Caco-2 (cell line): ENCODE measurements at places on chromosomes 12 and 14. TPM values are rescaled to one million over a fixed set of nuclear protein-coding genes. Genes with fewer than 3 reads are reported as not detected.

DNA sequence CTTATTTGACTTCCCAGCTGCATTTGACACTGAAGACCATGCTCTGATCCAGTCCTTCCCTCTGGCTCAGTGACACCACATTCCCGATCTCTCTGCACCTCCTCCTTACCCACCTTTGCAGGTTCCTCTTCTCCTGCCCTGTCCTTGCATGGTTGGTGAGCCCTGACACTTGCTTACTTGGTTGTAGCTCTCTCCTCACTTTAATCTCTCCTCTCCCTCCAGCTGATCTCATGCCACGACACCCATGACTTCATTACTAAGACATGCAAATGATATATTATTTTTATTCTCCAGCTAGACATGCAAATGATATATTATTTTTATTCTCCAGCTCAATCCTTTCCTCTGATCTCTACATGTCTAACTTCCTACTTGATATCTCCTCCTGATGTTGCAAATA is at the start of gene SERPINA9:
TSS of gene SERPINA9 (minus strand) at position 175 of the 400 bp plus-strand sequence. CDS start 6,357 bp downstream, outside the sequence.
- no peak within 1 kb of the TSS for H3K27ac ChIP-seq
- H3K36me3 ChIP-seq = no peaks in the 10 kb centered on the region

GRCh38 chr12:100688451-100688864 is 106.1 kb upstream of the ANO4 start:
- no peaks in the 10 kb centered on the region for H3K36me3 ChIP-seq
- DNase-seq = no peak
- no peak overlapping the region for H3K4me3 ChIP-seq

GRCh38 chr14:95877633-95878032 is 1.0 kb downstream of the TUNAR start:
- H3K4me1 ChIP-seq = no peaks in the 10 kb centered on the region
- H3K27ac ChIP-seq = no peak overlapping the region
- H3K27me3 ChIP-seq = peaks cover 2% of the 10 kb centered on the region
- H3K4me3 ChIP-seq = no peak overlapping the region

- no peak overlapping the region for H3K27ac ChIP-seq
- H3K27me3 ChIP-seq = no peaks in the 10 kb centered on the region
- H3K4me1 ChIP-seq = no peaks in the 10 kb centered on the region
- no peak for DNase-seq
- no peaks in the 10 kb centered on the region for H3K36me3 ChIP-seq
These were observed 408.5 kb downstream of the ZFP36L1 start for GRCh38 chr14:68384335-68384734.

- H3K27me3 ChIP-seq = no peaks in the 10 kb centered on the region
- H3K4me3 ChIP-seq = no peak overlapping the region
- no peaks in the 10 kb centered on the region for H3K36me3 ChIP-seq
These were observed 6.8 kb downstream of the KRT74 start for GRCh38 chr12:52566847-52567291.

GRCh38 chr12:114692186-114693058 is 8.4 kb upstream of the TBX3 start:
- H3K36me3 ChIP-seq = no peaks in the 10 kb centered on the region
- H3K27me3 ChIP-seq = no peaks in the 10 kb centered on the region
- peak overlapping the region; percentile 37 for H3K4me3 ChIP-seq
- no peak overlapping the region for H3K27ac ChIP-seq
- peaks cover 4% of the 10 kb centered on the region; the same call in 1 of the 2 replicates for H3K4me1 ChIP-seq

DNA sequence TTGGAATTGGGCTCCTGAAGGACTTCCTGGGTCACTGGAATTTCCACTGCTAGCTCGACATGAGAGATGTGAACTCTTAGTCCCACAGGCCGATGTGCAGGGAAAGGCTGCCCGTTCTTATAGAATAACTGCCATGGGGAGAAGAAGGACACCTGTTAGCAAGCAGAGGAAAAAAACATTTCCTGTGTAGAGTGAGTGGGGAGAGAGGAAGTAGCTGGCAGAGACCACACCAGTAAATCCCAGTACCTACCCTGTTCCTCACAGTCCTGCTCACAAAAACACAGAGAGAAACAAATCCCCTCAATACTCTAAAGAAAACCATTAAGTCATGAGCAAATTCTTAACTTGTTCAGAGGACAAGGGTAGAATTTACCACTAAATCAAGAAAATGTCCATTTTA is 29.5 kb downstream of the AREL1 start:
- H3K27me3 ChIP-seq = no peaks in the 10 kb centered on the region
- H3K4me3 ChIP-seq = no peak overlapping the region
- peaks cover 1% of the 10 kb centered on the region for H3K36me3 ChIP-seq
- no peak overlapping the region for H3K27ac ChIP-seq
- DNase-seq = no peak

- H3K4me3 ChIP-seq = peak overlapping the region; percentile 96
- no peaks in the 10 kb centered on the region; the same call in 1 of the 2 replicates for H3K36me3 ChIP-seq
- DNase-seq = peak; percentile 46
- peak overlapping the region; percentile 93 for H3K27ac ChIP-seq
- H3K27me3 ChIP-seq = no peaks in the 10 kb centered on the region
- peaks cover 27% of the 10 kb centered on the region for H3K4me1 ChIP-seq
These were observed 693 bp downstream of the MAP3K9 start for GRCh38 chr14:70808416-70809224.

DNA sequence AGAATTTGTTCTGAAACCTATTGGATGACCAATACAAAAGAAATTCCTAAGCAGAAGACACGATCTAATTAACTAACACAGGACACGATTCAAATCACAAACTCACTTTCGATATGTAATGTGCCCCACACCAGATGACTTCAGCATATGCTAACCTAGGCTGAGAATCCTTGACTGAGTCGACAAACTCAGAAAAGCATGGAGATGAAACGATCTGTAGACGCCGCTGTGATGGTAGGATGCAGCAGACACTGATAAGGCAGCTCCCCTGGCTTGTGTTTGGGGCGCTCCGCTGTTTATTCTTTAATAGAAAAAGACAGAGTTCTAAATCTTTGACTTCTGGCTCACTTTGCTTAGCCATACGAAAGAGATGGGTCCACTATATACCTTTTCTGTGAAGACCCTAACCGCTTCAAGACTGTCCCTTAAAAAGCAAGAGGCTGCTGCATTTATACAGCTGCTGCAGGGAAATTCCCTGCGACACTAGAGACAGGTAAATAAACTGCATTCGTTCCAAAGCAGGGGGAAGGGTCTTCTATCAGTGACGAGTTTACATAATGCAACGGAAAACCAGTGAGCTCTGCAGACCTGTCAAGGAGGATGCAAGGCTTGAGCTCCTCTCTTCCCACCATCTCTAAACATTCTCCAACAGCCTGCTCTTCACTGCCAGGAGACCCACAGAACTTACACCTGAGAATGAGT is 929 bp downstream of the CHD8 start:
- H3K36me3 ChIP-seq = no peaks in the 10 kb centered on the region; the same call in 1 of the 2 replicates
- H3K4me1 ChIP-seq = peaks cover 3% of the 10 kb centered on the region; the same call in 1 of the 2 replicates
- peak overlapping the region; percentile 75 for H3K4me3 ChIP-seq
- peak; percentile 14 for DNase-seq
- H3K27ac ChIP-seq = peak overlapping the region; percentile 97
- no peaks in the 10 kb centered on the region for H3K27me3 ChIP-seq

GRCh38 chr14:29553427-29553826 is 374.2 kb downstream of the PRKD1 start:
- H3K36me3 ChIP-seq = no peaks in the 10 kb centered on the region
- H3K27ac ChIP-seq = no peak overlapping the region
- H3K27me3 ChIP-seq = no peaks in the 10 kb centered on the region

- H3K27ac ChIP-seq = no peak overlapping the region
- DNase-seq = no peak
- no peaks in the 10 kb centered on the region for H3K36me3 ChIP-seq
- no peaks in the 10 kb centered on the region for H3K27me3 ChIP-seq
These were observed 235.6 kb upstream of the RPL10L start for GRCh38 chr14:46887144-46887543.

GRCh38 chr14:43949400-43949799 is 557.7 kb downstream of the FSCB start:
- no peak overlapping the region for H3K4me3 ChIP-seq
- no peak overlapping the region for H3K27ac ChIP-seq
- H3K4me1 ChIP-seq = no peaks in the 10 kb centered on the region
- no peak for DNase-seq

- no peak overlapping the region for H3K27ac ChIP-seq
- H3K4me3 ChIP-seq = no peak overlapping the region
- H3K4me1 ChIP-seq = no peaks in the 10 kb centered on the region
- no peak for DNase-seq
These were observed 50.2 kb downstream of the C14orf132 start for GRCh38 chr14:96089401-96089800.

DNA sequence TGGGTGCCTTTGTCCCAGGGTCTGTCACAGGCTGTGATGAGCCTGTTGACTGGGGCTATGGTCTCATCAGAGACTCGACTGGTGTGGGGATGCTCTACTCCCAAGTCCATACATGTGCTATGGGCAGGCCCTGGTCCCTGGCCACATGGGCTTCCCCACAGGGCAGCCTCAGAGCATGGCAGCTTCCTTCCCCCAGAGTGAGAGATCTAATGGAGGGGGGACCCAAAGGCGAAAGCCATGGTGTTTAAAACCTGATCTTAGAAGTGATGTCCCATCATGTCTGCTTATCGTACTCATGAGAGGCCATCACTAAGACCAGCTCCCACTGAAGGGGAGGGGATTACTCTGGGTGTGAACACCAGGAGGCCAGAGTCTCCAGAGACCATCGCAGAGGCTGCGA is 279.0 kb upstream of the RTL1 start:
- no peak for DNase-seq
- no peak overlapping the region for H3K27ac ChIP-seq
- no peaks in the 10 kb centered on the region for H3K36me3 ChIP-seq

GRCh38 chr12:105110851-105111250 is 3.3 kb downstream of the WASHC4 start:
- DNase-seq = no peak
- no peak overlapping the region for H3K27ac ChIP-seq
- H3K36me3 ChIP-seq = no peaks in the 10 kb centered on the region
- H3K4me3 ChIP-seq = no peak overlapping the region
- peaks cover 4% of the 10 kb centered on the region; the same call in 1 of the 2 replicates for H3K4me1 ChIP-seq
- no peaks in the 10 kb centered on the region for H3K27me3 ChIP-seq

DNA sequence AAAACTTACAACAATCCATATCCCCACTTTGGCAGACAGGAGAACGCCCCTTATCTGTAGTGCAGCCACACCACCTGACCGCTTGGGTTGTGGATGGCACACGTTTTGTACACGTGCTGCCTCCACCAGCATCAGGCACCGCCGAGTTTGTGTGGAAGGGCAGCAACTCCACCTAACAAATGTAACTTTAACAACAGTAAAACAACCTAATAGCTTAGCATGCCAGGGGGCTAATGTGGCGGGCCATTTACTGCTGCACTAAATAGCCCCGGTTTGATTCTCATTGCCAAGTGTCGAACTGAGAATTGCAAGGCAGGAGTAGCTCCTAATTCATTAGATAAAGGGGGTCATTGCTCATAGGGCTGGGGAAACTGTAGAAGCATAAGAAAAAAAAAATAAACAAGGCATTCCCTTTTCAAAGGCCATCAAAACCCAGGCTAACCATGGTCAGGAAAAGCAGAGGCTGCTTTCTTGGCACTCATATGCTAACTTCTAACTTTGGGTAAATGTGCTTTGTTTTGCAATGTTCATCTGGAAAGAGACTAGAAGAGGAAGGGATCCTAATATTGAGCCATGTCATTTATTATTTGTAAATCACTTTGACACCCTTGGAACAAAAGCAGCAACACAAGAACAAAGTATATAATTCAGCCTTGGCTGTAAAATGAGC is 279.7 kb upstream of the SOX5 start:
- no peak for DNase-seq
- no peaks in the 10 kb centered on the region for H3K36me3 ChIP-seq
- H3K4me1 ChIP-seq = peaks cover 7% of the 10 kb centered on the region; the same call in 1 of the 2 replicates
- H3K27me3 ChIP-seq = no peaks in the 10 kb centered on the region

DNA sequence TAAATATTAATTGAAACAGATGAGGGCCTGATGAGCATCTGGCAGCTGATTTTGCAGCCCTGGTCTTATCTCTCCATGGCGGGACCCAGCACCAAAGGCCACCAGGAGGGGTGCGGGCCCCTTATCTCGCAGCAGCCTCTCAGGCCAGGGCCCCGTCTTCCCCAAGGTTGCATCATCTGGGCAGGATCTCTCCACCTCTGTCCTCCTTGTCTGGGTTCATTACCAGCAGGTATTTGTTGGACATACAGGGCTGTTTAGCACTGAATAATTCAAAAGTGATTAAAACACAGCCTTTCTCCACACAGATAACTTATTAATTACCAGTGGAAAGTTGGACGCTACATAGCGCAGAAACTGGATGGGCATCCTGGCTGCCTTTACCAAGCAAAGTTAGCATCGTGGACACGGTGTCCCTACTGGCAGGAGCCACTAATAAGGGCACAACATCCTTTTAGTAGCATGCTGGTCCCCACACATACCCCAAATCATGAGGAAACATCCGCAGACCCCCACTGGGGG is 25.8 kb downstream of the TMEM120B start:
- peak; percentile 37 for DNase-seq

GRCh38 chr14:72380456-72380855 is 448.2 kb downstream of the RGS6 start:
- H3K27me3 ChIP-seq = no peaks in the 10 kb centered on the region
- no peak for DNase-seq
- no peak overlapping the region for H3K4me3 ChIP-seq
- H3K4me1 ChIP-seq = no peaks in the 10 kb centered on the region

DNA sequence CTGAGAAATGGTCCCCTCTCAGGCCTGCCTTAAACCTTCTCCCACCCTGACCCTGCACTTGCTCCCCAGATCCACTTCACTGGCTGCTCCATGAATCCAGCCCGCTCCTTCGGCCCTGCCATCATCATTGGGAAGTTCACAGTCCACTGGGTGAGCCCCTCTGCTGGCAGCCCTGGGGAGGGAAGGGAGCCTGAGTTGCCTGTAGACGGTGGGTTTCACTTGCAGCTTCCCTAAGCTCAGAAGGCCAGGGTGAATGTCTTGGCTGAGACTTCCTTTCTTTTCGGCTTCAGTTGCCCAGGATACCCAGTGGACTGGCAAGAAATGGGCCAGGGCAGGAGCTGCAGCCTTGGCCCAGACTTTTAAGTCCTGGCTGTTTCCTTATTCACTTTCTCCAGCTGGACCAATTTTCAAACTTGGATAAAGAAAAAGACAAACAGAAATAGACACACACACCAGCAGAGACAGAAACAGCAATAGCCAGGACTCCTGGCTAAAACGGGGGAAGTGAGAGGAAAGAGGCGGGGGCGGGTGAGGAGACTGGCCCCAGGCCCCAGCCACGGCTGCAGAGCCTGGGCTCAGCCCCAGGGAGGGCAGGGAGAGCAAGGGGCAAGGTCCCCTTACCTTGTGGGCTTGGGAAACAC is 2.0 kb downstream of the AQP6 start:
- peak overlapping the region; percentile 61 for H3K27ac ChIP-seq
- no peaks in the 10 kb centered on the region for H3K36me3 ChIP-seq
- H3K4me3 ChIP-seq = no peak overlapping the region
- H3K27me3 ChIP-seq = no peaks in the 10 kb centered on the region
- no peaks in the 10 kb centered on the region; the same call in 1 of the 2 replicates for H3K4me1 ChIP-seq

- DNase-seq = no peak
- no peaks in the 10 kb centered on the region for H3K27me3 ChIP-seq
- H3K4me1 ChIP-seq = no peaks in the 10 kb centered on the region
- H3K4me3 ChIP-seq = no peak overlapping the region
These were observed 480.9 kb upstream of the TMEM132C start for GRCh38 chr12:127785986-127786590.

- no peak for DNase-seq
- no peak overlapping the region for H3K4me3 ChIP-seq
- H3K4me1 ChIP-seq = no peaks in the 10 kb centered on the region
These were observed 25.8 kb upstream of the CTDSP2 start for GRCh38 chr12:57872362-57872761.

Gene MYH6
- total RNA-seq = not detected in 2 replicates

Gene GLIPR1L2
- not detected in 2 replicates for total RNA-seq

Gene PRH2
- total RNA-seq = 0.93 TPM in 1 of 2 replicates, not detected in the other

Gene AACS
- total RNA-seq = 31.3 and 31.8 TPM in 2 replicates

Gene SYT10
- not detected in 2 replicates for total RNA-seq

Gene SLCO1B1
- total RNA-seq = 0.18 and 0.51 TPM in 2 replicates
